ENCODE measurements at places on chromosomes 2 and 18.

DNA sequence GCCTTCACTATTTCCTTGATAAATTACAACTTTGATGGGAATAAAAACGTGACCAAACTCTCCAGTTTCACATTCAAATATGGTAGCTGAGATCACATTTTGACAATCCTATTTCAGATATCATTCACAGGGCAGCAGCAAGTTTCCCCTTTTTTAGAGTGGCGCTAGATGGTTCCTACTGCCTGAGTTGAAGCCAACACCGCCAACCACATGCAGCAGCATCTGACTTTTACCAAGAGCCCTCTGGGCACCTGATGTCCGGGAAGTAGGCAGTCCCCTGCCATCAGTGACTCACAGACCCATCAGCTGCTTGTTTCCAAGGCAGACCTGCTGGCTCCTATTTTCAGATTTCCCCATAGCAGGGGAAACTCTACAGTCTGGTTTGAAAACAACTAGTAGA lies 4.0 kb upstream of the MREG start:
- DNase-seq, result peak; percentile 9

- DNase-seq, result no peak
Observed at GRCh38 chr2:110979471-110980338, 141.0 kb upstream of the BCL2L11 start.

- no peak for DNase-seq
Observed at GRCh38 chr2:67652679-67653078, 255.5 kb downstream of the ETAA1 start.

- no peak for DNase-seq
Observed at GRCh38 chr2:186976329-186976728, 127.4 kb upstream of the ZSWIM2 start.

GRCh38 chr2:238415036-238415764 lies 11.5 kb upstream of the ASB1 start:
- DNase-seq, result no peak

GRCh38 chr2:135337071-135337470 lies 193.9 kb downstream of the ZRANB3 start:
- DNase-seq, result no peak

GRCh38 chr2:100895934-100896685 lies 76.2 kb downstream of the NPAS2 start:
- no peak for DNase-seq

GRCh38 chr2:30231996-30232800 lies 864 bp downstream of the LBH start:
- DNase-seq, result peak; percentile 56

- DNase-seq, result no peak
Observed at GRCh38 chr2:60509066-60509465, 44.4 kb downstream of the BCL11A start.

DNA sequence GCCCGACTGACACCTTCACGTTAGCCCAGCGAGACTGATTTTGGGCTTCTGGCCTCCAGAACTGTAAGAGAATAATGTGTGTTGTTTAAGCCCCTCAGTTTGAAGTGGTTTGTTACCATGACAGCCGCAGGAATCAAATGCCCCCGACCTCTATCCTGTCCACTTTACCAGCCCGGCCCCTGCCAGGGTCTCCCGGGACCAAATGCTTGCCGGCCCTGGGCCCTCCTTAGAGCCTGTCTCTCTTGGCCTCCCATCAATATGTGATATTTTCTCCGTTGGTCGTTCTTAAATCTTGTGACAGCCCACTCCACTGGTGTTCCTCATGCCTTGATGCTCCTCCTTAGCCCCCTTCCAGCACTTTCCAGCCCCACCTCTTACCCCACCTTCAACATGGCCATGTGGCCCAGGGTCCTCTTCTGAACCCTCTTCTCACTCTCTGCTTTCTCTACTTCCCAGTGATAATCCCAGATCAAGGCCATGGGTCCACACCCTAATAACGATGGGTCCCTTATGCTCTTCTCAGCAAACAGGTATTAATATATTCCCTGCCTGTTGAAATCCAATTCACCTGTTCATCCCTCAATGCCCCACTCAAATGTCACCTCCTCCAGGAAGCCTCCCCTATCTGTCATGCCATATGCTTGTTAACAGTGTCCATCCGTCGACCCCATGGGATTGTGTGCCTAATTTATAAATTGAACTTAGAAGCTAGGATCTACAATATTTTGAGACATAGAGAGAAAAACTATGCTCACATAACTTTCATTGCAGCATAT lies 192.8 kb downstream of the ZFP36L2 start:
- no peak for DNase-seq

DNA sequence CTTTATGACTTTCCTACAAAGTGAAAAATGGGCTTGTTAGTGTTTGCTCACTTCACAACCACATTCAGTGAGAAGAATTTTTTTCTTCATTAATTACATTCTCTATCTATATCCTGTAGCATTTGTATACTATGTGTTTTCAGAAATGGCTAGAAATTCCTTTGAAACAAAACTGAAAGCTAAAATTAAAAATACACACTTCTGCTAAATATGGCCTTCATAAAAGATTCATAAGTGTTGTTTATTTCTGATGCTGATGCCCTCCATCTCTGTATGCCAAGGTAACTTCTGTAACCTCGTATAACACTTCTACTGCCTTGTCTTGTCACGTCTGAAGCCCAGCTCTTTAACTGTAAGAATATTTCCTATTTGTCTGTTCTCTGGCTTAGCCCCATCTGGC lies 59.8 kb downstream of the PMAIP1 start:
- DNase-seq, result no peak

DNA sequence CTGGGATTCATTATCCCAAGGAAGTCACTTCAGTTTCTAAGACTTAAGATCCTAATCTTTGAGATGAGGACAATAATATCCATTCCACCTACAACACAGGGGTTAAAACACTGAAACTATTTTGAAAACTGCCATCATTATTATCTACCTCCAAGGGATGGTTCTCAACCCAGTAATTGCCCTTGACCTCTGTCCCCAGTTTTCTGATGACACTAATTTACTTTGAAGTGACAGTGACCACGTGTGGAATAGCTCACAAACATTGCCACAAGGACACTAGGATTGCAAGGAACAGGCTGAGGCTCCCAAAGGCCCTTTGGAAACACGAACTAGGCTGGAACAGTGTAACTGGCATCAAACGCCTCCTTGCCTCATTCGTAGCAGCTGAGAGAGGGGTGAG lies 78.4 kb downstream of the UXS1 start:
- no peak for DNase-seq

DNA sequence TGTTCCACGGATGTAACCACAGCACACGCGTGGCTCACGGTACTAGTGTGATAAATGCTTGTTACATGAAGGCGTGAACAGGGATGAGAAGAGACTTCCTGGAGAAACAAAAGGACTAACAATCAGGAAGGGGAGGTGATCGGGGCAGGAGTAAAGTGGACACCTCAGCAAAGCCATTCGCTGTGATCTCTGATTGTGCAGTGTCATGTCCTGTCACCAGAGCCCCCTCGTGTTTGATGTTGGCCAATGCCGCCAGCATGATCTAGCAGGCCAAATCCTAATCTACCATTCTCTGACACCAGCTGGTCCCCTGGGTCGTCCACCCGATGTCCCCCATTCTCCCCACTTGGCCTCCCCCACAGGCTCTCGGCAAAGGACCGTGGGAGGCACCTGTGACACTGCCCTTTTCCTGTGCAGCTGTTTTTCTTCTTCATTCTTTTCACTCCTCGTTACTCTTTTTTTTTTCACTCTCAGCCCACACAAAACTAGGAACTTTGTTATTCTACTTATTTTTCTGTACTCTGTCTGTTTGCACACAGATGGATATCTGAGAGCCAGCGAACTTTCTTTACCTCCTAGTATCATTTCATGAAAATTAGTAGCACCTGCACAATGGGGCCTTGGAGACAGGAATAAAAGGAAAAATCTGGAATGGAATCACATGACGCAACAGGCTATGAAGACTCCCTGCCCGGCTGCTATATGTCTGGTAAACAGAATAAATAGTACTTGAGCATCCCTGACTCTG lies 146.8 kb downstream of the TGIF1 start:
- DNase-seq, result no peak

DNA sequence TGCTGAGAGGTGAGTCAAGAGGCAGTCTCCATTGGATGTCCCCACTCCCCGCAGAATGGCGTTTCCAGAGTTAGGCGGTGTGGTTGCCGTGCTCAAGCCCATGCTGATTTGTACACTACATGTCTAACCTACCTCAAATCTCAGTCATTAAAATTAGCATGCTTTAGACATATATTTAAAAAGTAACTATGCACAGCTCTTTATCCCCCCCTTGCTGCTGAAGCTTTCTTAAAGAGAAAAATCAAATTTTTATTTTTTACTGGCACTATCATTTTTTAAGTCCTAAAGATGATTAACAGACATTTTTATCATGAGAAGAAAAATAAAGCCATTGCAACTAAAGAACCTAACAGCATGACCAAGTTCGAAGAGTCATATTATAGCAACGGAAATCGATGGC lies 42.9 kb downstream of the BOLA3 start:
- no peak for DNase-seq

- DNase-seq, result no peak
Observed at GRCh38 chr2:107402330-107402729, 424.4 kb upstream of the RGPD4 start.

- DNase-seq, result no peak
Observed at GRCh38 chr2:219448776-219449341, 14.2 kb downstream of the SPEG start.

DNA sequence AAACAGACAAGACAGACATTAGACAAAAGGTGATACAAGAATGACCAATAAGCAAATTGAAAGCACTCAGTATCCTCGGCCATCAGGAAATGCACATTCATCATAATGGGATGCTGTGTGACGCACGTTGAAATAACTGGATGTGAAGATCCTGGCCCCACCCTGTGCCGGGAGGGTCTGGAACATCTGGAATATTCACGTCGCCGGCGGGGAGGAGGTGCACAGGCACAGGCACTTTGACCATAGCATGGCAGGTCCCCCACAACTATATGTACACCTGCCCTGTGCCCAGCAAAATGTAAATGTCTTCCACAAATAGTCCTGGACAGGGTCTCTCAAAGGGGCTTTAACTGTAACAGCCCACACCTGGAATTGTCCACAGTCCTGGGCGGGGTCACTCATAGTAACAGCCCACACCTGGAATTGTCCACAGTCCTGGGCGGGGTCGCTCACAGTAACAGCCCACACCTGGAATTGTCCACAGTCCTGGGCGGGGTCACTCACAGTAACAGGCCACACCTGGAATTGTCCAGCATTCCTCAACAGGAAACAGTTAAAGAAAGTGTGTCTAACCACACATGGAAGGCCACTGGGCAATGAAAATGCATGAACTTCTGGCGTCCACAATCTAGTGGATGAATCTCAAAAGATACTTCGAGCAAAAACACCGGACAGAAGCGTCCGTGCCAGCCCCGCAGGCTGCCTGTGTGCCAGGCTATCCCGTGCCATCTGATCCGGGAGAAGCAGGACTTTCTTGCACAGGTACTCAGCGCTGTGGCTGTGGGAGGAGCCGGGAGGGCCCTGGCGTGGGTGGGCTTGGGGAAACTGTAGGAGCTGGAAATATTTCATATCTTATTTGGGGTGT lies 113.4 kb downstream of the RTP5 start:
- DNase-seq, result no peak

DNA sequence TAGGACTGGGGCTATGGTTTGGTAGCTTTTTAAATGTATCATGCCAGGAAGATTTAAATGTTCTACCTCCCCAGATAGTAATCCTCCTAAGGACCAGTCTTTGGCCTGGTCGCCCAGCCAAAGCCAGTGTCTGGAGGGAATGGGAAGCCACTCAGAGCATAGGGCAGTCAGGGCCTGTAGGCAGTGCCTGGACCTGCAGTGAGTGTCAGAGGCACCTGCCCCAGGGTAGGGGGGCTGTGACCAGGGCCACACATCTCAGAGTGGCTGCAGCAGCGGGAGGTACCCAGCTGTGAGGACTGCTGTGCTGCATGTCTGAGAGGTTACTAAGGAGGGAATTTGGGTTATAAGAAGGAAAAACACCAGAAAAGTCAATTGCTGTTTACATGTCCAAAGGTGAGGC lies 57.7 kb downstream of the MYT1L start:
- DNase-seq, result no peak

GRCh38 chr2:207206011-207206410 lies 40.3 kb upstream of the KLF7 start:
- DNase-seq, result no peak

DNA sequence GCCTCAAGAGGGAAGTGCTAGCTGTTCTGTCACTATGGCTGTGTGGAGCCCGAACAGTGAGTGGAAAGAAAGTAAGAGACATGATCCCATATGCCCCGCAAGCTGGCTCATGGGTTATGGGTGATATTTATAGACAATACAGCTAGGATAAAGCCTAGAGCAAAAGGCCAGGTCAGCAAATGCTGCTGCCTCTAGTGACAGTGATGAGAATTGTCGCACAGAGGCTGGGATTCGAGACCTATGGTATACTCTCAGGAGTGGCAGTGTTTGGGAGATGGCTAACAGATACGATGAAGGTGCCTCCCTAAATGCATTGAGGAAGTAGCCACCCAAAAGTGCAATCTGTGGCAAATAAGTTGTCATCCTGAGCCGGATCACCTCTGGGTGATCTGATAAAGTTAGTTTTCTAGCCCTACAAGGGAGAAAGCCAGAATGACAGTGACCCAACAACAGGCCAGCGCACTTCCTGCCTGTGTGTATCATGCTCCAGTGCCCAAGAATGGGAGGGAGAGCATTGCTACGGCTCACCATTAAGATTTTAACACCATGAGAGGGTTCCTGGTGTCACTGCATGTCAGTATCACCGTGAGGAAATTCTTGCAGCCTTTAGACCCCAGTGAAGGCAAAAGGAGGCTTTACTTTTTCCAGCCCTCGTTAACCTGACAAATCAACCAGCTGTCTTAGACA lies 92.2 kb upstream of the TGFA start:
- no peak for DNase-seq

DNA sequence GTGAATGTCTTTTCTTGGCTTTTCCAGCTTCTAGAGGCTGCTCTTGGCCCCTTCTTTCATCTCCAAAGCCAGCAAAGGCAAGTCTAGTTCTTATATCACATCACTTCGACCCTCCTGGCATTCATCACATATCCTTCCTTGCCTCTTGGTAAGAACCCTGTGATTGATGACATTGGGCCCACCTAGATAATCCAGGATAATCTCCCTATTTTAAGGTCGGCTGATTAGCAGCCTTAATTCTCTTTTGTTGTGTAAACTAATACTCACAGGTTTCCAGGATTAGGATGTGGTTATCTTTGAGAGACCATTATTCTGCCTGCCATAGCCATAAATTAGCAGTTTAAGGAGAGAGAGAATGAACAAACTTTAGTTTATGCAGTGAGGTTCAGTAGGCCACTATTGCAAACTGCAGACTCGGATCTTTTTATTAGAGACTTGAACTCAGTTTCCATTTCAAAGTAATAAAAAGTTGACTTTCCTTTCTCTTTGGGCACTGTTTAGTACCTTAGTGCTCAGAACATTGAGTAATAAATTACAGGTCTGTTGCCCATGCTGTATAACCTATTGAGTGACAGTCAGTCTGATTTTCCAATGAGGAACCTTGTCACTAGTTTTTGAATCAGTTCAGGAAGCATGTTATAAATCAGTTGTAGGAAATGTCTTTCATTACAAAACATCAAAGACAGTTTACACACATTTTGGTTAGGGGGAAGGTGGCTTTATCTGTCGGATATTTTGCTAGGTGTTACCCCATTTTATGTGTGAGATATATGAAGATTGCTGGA lies 4.5 kb downstream of the NDUFV2 start:
- DNase-seq, result no peak

GRCh38 chr2:171185941-171186340 lies 25.2 kb upstream of the TLK1 start:
- no peak for DNase-seq

- DNase-seq, result no peak
Observed at GRCh38 chr18:67670024-67670543, 153.6 kb upstream of the DSEL start.

All from activated CD4-positive, alpha-beta T cell treated with anti-CD3 and anti-CD28 coated beads, Interleukin-2, amount 50 U/mL, for 4 hours (primary cell).